ENCODE measurements at places on chromosomes 11 and 22.

- no peak for DNase-seq
Observed at GRCh38 chr11:7589861-7590260, 76.1 kb downstream of the PPFIBP2 start.

DNA sequence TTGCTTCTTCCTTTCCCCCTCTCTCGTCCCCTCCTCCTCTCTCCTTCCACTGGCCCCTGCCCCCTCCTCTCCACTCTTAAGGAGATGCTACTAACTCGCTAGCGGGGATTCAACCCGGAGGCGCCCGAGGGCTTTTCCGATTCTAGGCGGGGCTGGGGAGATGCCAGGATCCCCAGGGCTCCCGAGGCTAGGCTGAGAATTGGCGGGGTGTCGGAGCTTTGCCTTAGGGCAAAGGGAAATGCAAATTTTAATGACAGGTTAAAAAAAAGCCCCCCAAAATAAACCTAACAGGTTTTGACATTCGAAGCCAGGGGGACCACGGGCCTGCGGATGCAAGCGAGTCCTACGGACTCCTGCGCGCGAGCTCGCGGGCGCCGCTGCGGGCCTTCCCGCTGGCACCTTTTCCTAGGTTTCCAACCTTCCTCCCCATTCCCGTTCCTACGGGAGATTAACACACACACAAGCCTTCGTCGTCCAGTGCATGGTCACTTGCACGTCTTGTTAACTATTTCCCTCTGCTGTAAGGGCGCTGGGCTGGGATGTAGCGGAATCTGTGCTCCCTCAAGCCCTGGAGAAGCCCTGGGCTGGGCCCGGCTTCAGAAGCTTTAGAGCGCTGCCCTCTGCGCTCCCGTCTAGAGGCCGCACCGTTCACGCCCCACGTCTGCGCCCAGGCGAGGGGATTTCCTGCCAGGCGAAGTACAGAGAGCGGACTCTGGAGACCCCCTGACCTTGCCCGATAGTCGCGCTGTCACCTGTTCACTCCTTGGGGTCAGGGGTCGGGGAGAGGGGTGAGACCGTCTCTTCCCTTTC, 729 bp upstream of the ALX4 start:
- DNase-seq: no peak

DNA sequence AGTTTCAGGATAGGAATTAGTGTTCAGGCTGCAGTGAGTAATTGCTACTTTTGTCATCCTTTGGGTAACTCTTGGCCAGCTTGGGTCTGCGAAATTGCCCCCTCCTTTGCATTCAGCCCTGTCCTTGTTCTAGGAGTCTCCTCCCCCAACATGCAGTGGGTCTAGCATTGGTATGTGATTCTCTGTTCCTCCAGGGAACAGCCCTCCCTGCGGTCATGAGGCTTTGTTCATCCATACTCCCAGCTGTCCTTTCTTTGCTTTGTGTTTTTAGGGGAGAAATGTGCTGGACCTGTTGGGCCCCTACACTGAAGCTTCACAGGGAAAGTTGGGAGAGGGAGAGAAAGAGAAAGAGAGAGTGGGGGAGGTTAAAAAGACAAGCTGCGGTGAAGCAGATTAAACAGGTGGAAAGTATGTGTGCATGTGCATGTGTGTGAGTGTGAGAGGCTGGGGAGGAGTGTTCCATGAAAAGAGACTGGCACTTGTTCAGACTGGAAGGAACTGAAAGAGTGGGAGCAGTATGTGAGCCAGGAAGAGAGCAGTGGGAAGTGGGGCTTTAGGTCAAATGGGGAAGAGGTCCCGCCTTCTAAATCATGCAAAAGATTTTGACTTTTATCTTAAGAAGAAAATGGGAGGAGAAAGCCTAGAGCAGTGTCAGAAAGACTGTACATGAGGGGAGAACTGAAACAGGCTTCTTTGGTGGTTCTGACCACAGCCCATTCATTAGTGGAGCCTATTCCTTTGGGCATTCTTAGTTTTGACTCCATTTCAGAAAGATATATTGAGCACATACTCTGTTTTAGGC, 17.9 kb upstream of the SESN3 start:
- DNase-seq: no peak

- DNase-seq: no peak
Observed at GRCh38 chr11:123221096-123221561, 26.1 kb upstream of the CLMP start.

Measured in activated CD4-positive, alpha-beta T cell treated with anti-CD3 and anti-CD28 coated beads, Interleukin-2, amount 50 U/mL, for 16 hours (primary cell).